NT2/D1 (cell line): ENCODE measurements at places on chromosomes 5 and 9.

DNA sequence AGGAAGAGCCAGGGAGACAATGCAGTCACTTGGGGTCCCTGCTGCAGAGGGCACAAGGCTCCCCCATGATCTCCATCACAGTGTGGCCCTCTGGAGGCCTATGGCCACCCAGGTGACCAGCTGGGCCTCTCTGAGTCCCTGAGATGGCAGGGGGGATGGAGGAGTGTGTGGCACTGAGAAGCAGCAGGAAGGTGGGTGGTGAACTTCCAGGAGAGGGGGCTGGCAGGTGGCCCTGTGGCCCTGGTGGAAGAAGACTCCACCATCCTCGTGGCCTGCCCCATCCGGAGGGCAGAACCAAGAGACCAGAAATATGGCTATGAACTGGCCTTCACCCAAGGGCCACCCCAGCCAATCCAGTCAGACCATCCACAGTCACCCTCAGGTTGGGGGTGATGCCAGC is 31.7 kb upstream of the AFAP1L1 start:
- DNase-seq, result no peak

DNA sequence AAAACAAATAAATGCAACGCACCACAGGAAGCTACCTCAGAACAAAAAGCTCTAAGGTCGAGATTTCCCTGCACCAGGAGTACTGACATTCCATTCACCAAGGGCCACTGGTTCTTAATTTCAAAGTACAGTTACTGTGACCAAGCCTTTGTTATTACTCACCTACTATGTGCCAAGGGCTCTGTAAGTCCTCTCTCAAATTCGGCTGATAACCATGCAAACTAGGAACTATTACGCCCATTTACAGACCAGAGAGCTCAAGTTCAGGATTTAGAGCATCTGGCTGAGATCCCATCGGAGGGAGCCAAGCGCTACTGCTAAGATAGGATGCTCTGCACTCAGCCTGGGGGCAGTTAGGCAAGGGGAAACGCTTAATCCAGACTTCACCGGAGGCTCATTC is 5.6 kb downstream of the MYO10 start:
- DNase-seq, result no peak

GRCh38 chr9:13502484-13502883 is 223.0 kb upstream of the MPDZ start:
- DNase-seq, result no peak

DNA sequence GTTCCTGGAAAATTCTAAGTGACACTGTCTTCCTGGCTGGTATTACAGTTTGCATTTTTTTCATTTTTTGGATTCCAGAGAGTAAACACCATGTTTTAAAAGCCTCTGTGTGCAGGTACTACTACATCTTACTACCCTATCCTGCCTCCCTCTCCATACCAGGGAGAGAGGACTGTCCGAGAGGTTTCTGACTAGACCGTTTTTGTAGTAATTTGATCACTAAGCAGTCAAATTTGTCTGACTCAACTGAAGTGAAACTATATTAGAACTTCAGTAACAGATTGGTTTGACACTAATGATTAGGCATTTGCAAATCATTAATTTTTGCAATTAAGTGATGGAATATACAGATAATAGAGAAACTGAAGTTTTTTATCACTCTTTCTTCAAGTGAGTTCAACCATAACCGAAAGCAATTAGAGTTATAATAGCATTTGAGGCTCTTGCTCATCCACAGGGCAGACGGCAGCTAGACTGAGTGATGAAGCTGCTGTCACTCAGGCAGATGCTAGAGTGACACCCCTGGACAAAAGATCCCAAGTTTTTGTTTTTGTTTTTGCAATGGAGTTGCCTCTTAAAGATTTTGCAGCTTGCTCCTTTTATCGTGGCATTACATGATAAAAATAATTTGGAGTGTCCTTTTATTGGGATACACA is 44.3 kb downstream of the SMARCA2 start:
- no peak for DNase-seq

GRCh38 chr9:137028263-137029057 is 423 bp upstream of the ABCA2 start:
- DNase-seq, result no peak

DNA sequence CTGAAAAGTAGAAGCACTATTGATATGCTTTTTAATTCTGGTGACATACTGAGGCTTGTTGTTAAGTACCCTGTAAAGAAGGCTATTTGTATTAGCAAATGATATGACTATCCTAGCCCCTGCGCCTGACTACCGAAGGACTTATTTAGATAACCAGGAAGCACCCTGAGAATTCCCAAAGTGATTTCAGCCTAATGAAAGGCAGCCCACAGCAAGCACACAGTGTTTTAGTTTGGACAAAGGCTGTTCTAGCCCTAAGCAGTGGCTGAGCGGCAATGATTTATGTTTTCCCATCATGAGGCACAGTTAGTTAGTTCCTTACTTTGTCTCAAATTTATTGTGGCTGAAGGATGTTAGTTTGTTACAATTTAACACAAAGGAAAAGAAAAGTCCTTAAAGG is 235.3 kb downstream of the KCTD16 start:
- no peak for DNase-seq

- no peak for DNase-seq
These were observed 14.8 kb upstream of the FSTL4 start for GRCh38 chr5:133627180-133627579.
